Aorta (tissue), 5 donors: ENCODE measurements at places on chromosomes 3 and 15. TPM values are rescaled to one million over a fixed set of nuclear protein-coding genes. Genes with fewer than 3 reads are reported as not detected.

DNA sequence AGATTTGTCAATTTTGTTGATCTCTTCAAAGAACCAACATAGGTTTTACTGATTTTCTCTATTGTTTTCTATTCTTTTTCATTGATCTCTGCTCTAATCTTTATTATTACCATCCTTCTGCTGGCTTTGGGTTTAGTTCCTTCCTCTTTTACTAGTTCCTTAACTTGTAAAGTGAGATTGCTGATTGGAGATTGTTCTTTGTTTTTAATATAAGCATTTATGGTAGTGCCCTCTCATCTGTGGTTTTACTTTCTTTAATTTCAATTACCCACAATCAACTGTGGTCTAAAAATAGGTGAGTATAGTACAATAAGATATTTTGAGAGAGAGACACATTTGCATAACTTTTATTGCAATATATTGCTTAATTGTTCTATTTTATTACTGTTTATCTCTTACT, 13.2 kb upstream of the CLRN1 start:
- no peaks in the 10 kb centered on the region for H3K4me1 ChIP-seq
- H3K27me3 ChIP-seq = no peaks in the 10 kb centered on the region
- no peak overlapping the region for H3K27ac ChIP-seq
- no peak overlapping the region for H3K4me3 ChIP-seq
- DNase-seq = no peak

- no peaks in the 10 kb centered on the region for H3K36me3 ChIP-seq
- DNase-seq = no peak
- no peaks in the 10 kb centered on the region for H3K4me1 ChIP-seq
- H3K4me3 ChIP-seq = no peak overlapping the region
- no peak overlapping the region for H3K27ac ChIP-seq
Observed at GRCh38 chr3:197595470-197596185, 39.9 kb upstream of the BDH1 start.

DNA sequence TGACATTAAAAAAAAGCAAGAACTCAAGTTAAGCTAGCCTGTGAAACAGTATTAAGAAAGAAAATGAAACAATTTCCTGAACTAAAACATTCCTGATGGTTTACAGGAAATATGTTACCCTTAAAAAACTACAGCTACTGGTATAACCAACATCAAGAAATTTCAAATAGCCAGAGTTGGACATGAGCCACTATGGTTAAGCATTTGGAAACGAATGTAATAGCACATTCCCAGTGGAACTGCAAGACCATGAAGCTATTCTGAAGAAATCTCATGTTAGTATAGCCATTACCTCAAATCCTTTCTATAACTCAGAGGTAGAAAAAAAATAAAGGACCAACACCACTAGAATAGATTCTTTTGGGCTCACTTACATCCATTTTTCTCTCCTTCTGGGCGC, 30.2 kb downstream of the CPNE4 start:
- no peak overlapping the region for H3K4me3 ChIP-seq
- no peaks in the 10 kb centered on the region for H3K4me1 ChIP-seq
- DNase-seq = no peak
- no peaks in the 10 kb centered on the region for H3K36me3 ChIP-seq
- no peak overlapping the region for H3K27ac ChIP-seq

GRCh38 chr3:128825117-128825725, 54.2 kb upstream of the ACAD9 start:
- H3K4me3 ChIP-seq = no peak overlapping the region
- no peaks in the 10 kb centered on the region for H3K27me3 ChIP-seq
- DNase-seq = no peak

GRCh38 chr15:94584833-94585244, 353.5 kb downstream of the MCTP2 start:
- no peaks in the 10 kb centered on the region for H3K4me1 ChIP-seq
- no peaks in the 10 kb centered on the region for H3K36me3 ChIP-seq
- H3K27me3 ChIP-seq = no peaks in the 10 kb centered on the region
- no peak overlapping the region for H3K4me3 ChIP-seq

DNA sequence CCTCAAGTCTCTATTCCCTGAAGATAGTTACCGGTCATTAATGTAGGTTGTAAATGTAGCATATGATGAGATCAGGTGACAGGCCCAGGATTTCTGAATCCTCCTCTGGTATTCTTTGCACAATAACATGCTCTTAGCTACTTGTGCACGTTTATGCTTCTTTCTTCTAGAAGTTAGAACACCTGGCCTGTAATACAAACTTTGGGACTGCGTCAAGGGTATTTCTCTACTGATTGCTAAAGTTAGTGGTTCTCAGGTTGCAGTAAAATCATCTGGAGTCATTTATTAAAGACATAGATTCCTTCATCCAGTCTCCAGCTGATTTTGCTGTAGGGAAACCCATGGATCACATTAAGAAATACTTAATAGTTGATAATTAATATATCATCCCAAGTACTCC, 48.0 kb downstream of the UNC13C start:
- no peaks in the 10 kb centered on the region for H3K27me3 ChIP-seq
- no peak overlapping the region for H3K4me3 ChIP-seq
- H3K4me1 ChIP-seq = no peaks in the 10 kb centered on the region
- no peak for DNase-seq
- no peak overlapping the region for H3K27ac ChIP-seq

DNA sequence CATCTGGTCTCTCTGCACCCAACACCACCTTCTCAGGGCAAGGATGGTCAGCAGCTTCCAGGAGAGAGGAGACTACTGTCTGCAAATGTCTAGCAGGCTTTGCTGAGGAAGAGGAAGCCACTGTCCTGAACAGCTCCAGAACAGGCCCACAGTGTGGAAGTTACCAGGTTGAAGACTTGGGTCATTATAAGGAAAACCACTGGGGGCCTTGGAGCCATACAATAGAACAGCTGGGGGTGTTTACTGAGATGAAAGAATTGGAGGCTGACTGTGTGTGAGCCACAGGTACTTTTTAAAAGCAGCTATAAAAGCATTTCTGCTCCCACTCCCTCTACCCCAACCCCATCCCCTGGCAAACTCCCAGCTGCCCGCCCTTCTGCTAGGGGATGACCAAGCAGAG, 24.2 kb downstream of the SRGAP3 start:
- H3K27me3 ChIP-seq = no peaks in the 10 kb centered on the region
- no peak for DNase-seq
- no peak overlapping the region for H3K4me3 ChIP-seq
- H3K36me3 ChIP-seq = no peaks in the 10 kb centered on the region
- H3K4me1 ChIP-seq = no peaks in the 10 kb centered on the region
- H3K27ac ChIP-seq = no peak overlapping the region

GRCh38 chr15:89876396-89877082, 17.3 kb downstream of the AP3S2 start:
- H3K36me3 ChIP-seq = no peaks in the 10 kb centered on the region
- no peaks in the 10 kb centered on the region for H3K4me1 ChIP-seq
- no peak for DNase-seq
- no peak overlapping the region for H3K27ac ChIP-seq

DNA sequence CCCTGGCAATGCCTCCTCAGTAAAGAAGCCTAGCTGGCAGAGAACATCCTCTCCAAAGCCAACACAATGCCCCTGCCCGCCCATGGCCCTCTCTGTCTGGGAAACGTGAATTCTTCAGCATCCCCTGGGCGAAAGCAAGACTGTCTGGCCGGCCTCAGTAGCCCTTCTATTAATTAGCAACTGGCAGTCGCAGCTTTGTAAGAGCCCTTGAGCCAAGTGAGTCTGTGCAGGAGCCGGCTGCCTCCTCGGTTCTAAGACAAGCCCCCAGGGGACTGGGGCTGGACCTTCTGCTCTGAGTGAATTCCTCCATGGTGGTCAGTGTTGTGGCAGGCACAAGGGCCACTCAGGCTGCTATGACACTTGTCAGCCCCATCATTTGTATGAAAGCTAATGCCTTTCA, 7.4 kb downstream of the HCN4 start:
- H3K4me1 ChIP-seq = no peaks in the 10 kb centered on the region
- no peak for DNase-seq
- H3K36me3 ChIP-seq = no peaks in the 10 kb centered on the region
- no peaks in the 10 kb centered on the region for H3K27me3 ChIP-seq
- H3K4me3 ChIP-seq = no peak overlapping the region
- no peak overlapping the region for H3K27ac ChIP-seq

- H3K27ac ChIP-seq = no peak overlapping the region
- H3K4me3 ChIP-seq = no peak overlapping the region
Observed at GRCh38 chr3:176631165-176631564, 566.1 kb downstream of the TBL1XR1 start.

DNA sequence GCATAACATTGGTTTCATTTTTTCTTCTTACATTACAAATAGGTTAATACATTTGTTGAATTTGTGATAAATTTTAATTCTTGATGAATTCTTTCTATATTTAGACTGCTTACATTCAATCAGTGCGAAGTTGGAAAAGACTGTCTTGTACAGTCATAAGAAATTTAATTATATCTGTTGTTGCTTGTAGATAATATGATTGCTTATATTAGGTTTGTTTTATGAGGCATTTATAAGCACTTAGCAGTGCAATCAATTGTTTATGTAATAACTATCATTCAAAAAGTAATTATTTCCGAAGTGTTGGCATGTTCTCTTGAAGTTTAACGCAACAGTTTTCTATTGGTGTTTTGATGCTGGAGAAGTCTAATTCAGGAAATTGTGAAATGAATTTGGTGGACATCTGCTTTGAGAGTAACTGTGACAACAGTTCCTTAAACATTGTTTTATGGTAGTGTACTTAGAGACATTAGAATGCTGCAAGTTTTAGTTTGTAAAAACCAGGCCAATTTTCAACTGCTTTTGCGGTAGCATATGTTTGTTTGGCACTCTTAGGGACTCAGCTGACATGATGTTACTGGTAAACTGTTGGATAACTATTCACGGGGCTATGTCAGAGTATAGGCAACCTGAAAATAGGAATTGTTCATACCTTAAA, 99.7 kb downstream of the NAALADL2 start:
- H3K4me3 ChIP-seq = no peak overlapping the region
- H3K27ac ChIP-seq = no peak overlapping the region
- H3K27me3 ChIP-seq = no peaks in the 10 kb centered on the region
- DNase-seq = no peak

- no peak overlapping the region for H3K27ac ChIP-seq
- DNase-seq = peak; percentile 35
- H3K27me3 ChIP-seq = no peaks in the 10 kb centered on the region
- no peaks in the 10 kb centered on the region for H3K4me1 ChIP-seq
- H3K36me3 ChIP-seq = no peaks in the 10 kb centered on the region
Observed at GRCh38 chr15:100866386-100867330, 13.0 kb upstream of the ALDH1A3 start.

- H3K27me3 ChIP-seq = no peaks in the 10 kb centered on the region
- H3K27ac ChIP-seq = no peak overlapping the region
- no peaks in the 10 kb centered on the region for H3K4me1 ChIP-seq
Observed at GRCh38 chr15:55742498-55742926, 440 bp downstream of the PRTG start.

DNA sequence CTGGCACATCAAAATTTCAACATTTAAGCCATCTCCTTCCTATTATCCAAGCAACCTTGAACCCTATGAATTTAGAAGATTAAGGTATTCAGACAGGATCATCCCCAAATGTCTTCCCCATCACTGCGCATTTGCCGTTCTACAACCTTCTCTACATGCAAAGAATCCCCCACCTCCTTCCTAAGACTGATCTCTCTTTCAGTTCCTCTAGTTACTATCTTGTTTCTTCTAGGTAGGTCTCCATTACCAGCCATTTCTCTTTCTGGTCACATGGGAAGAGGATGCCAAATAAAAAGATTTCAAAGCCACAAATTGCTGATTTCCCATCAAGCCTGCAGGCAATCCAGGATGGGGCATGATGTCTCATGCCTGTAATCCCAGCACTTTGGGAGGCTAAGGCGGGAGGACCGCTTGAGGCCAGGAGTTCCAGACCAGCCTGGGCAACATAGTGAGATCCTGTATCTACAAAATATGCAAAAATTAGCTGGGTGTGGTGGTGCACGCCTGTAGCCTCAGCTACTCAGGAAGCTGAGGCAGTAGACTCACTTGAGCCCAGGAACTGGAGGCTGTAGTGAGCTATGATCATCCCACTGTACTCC, 29.7 kb upstream of the MTMR10 start:
- H3K27ac ChIP-seq = no peak overlapping the region
- H3K36me3 ChIP-seq = no peaks in the 10 kb centered on the region
- no peak overlapping the region for H3K4me3 ChIP-seq
- no peaks in the 10 kb centered on the region for H3K27me3 ChIP-seq
- no peak for DNase-seq

- no peaks in the 10 kb centered on the region for H3K4me1 ChIP-seq
- no peak overlapping the region for H3K4me3 ChIP-seq
- no peak overlapping the region for H3K27ac ChIP-seq
- no peaks in the 10 kb centered on the region for H3K36me3 ChIP-seq
Observed at GRCh38 chr3:30948426-30948825, 54.0 kb upstream of the GADL1 start.

- no peaks in the 10 kb centered on the region for H3K36me3 ChIP-seq
- no peaks in the 10 kb centered on the region for H3K27me3 ChIP-seq
- no peak overlapping the region for H3K4me3 ChIP-seq
- DNase-seq = no peak
- no peak overlapping the region for H3K27ac ChIP-seq
- H3K4me1 ChIP-seq = no peaks in the 10 kb centered on the region
Observed at GRCh38 chr3:15656342-15656741, 54.8 kb downstream of the BTD start.

DNA sequence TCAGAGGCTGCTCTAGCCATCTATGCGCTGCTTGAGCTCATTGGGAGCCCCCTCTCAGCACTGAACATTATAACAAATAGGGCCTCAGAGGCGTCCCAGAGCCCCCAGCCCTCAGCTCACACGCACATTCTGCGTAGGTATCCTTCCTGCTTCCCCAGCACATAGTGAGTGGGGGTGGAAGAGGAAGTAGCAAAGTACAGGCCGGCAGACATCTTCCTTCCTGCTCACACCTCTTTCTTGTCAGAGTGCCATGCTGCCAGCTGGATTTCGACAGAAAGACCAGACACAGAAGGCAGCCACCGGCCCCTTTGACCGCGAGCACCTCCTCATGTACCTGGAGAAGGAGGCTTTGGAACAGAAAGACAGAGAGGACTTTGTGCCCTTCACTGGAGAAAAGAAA, 16.6 kb downstream of the TMOD2 start:
- H3K27me3 ChIP-seq = no peaks in the 10 kb centered on the region
- H3K27ac ChIP-seq = no peak overlapping the region
- no peaks in the 10 kb centered on the region for H3K4me1 ChIP-seq

- H3K36me3 ChIP-seq = no peaks in the 10 kb centered on the region
- no peak overlapping the region for H3K4me3 ChIP-seq
- no peaks in the 10 kb centered on the region for H3K27me3 ChIP-seq
- DNase-seq = no peak
- H3K27ac ChIP-seq = no peak overlapping the region
Observed at GRCh38 chr3:25673738-25674298, 9.1 kb upstream of the TOP2B start.

DNA sequence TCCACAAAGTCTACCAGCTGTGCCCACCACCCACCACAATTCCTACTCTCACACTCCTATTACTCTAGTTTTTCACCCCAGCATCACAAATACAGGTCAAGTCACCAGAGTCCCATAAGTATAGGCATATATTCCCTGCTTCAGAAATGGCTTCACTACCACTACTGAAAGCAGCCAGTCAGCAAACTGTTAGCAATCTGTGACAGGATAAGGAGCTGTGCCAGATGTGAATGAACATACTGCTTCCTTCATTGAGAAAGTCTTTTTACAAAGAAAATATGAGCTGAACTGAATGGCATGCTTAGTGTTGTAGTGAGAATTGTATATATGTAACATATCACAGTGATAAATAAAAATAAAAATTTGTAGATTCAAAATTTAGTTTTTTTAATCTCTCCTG, 76.8 kb downstream of the C3orf85 start:
- H3K27me3 ChIP-seq = no peaks in the 10 kb centered on the region
- no peaks in the 10 kb centered on the region for H3K4me1 ChIP-seq

MYRIP gene
- total RNA-seq = 10.3 TPM

C3orf20 gene
- 0.16 TPM for total RNA-seq

NOX5 gene
- total RNA-seq = 0.18 TPM

BCHE gene
- 1.9 TPM for total RNA-seq

SCAANT1 gene
- not detected for total RNA-seq

AEN gene
- 10.7 TPM for total RNA-seq

SERPINI2 gene
- 0.49 TPM for total RNA-seq

GRM7 gene
- 0.88 TPM for total RNA-seq

STRC gene
- 0.45 TPM for total RNA-seq

NCK1 gene
- total RNA-seq = 51.9 TPM
